Peyer's patch (tissue), 4 donors: ENCODE measurements at places on chromosomes 3 and 15.

- DNase-seq: no peak
Observed at GRCh38 chr3:21913791-21914190, 162.8 kb upstream of the ZNF385D start.

DNA sequence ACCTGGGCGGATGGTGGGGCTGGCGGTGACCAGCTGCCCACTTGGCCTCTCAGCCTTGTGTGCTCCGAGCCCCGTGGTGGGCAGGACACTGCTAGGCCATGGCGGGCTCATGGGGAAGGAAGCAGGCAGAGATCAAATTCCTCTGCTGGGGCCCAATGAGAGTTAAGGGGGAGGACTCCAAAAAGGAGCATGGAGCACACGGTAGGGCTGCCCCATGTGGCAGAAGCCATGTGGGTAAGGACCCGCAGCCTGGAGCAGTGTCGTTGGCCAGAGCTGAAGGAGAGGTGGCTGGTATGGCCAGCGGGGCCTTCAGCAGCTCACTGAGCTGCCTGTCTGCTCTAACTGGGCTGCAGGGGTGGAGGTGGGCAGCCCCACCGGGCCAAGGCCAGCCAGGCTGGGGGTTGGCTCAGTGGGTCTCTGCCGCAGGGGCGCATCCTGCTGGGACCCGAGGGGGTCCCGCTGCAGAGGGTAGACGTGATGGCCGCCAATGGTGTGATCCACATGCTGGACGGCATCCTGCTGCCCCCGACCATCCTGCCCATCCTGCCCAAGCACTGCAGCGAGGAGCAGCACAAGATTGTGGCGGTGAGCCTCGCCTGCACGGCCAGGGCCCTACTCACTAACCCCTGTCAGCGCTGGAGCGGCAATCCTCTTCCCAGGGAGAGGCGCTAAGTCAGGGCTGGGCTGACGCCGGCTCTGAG is 11.3 kb downstream of the STAB1 start:
- no peak for DNase-seq

DNA sequence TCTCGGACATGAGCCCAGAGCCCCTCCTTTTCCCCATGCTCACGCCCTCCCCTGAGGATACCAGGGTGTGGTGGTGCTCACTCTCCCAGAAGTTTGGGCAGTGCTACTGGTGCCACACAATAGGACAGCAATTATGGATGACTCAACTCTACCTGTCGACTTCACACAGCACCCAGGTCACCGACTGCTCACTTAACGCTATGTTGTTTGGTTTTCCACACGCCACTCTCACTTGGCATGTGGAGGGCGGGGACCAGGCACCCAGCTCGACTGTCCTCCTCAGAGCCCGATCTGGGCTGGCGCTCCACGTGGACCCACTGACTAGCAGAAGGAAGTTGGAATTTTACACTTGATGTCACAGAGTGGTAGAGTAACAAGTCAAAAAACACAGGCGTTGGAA is 30.9 kb downstream of the STIMATE start:
- DNase-seq: no peak

GRCh38 chr15:99682455-99682854 is 50.8 kb downstream of the LYSMD4 start:
- no peak for DNase-seq

- no peak for DNase-seq
Observed at GRCh38 chr3:107408513-107408912, 31.3 kb downstream of the CCDC54 start.
